ENCODE measurements at places on chromosomes 7 and 10.

GRCh38 chr7:117640465-117640864, 160.6 kb downstream of the CFTR start:
- DNase-seq = no peak
- H3K4me1 ChIP-seq = no peaks in the 10 kb centered on the region
- H3K27me3 ChIP-seq = no peaks in the 10 kb centered on the region
- H3K4me3 ChIP-seq = no peak overlapping the region
- H3K36me3 ChIP-seq = no peaks in the 10 kb centered on the region

- H3K4me1 ChIP-seq = no peaks in the 10 kb centered on the region
- no peak for DNase-seq
- no peak overlapping the region for H3K27ac ChIP-seq
- H3K27me3 ChIP-seq = no peaks in the 10 kb centered on the region
These were observed 141.6 kb upstream of the WNT16 start for GRCh38 chr7:121187222-121187621.

DNA sequence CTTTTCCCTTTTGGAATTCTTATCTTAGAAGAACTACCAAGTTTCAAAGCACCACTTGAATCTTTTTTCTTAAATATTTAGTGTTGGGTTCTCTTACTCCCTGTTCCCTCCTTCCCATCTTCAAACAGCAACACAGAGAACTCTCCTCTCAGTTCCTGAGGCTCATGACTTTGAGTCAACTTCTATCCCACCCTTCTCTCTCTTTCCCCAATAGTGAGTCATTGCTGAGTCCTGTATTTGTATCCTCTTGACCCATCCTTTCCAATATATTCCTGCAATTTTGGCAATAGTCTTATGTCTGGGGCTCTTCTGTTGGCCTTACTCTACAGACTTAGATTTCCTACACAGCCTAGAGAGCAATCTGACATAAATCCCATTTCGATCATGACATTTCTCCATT, 20.8 kb upstream of the JCAD start:
- no peak overlapping the region for H3K27ac ChIP-seq
- DNase-seq = peak; percentile 28
- no peaks in the 10 kb centered on the region for H3K4me1 ChIP-seq
- no peak overlapping the region for H3K4me3 ChIP-seq
- no peaks in the 10 kb centered on the region for H3K36me3 ChIP-seq

- H3K4me1 ChIP-seq = no peaks in the 10 kb centered on the region
- no peaks in the 10 kb centered on the region for H3K27me3 ChIP-seq
- no peak overlapping the region for H3K4me3 ChIP-seq
- no peak overlapping the region for H3K27ac ChIP-seq
- no peaks in the 10 kb centered on the region for H3K36me3 ChIP-seq
- DNase-seq = peak; percentile 19
These were observed 65.6 kb downstream of the PTEN start for GRCh38 chr10:87928996-87929395.

DNA sequence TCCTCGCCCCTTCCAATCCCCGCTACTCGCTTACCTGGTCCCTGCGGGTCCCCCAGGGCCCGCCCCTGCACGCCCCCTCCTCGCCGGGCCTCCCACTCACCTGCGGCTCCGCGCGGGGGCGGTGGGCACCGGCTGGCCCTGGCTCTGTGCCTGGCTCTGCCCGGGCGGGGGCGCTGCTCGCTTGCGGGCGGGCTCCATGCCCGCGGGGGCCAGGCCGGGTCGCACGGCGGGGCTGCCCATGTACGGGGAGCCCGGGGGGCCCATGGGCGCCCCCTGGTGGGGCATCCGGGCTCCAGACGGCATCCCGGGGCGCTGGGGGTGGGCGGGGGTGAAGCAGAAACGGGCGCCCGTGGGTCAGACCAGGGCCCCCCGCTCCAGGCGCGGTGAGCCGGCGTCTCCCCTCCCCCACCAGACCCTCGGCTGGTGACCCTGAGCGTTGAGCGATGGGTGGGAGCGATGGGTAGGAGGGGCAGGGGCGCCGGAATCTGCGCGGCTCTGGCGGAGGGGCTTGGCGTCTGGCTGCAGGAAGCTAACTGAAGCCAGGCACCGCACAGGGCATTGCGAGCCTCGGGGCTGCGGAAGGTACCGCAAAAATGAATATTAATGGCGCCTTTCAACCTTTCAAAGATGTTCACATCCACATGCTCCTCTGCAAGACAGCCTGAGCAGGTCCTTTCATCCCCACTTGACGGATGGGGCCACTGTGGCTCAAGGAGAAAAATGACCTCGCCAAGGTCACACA, 3.0 kb downstream of the SMARCD3 start:
- H3K4me1 ChIP-seq = peaks cover 48% of the 10 kb centered on the region

- peaks cover 6% of the 10 kb centered on the region for H3K36me3 ChIP-seq
- no peak overlapping the region for H3K27ac ChIP-seq
- no peak overlapping the region for H3K4me3 ChIP-seq
- no peak for DNase-seq
These were observed 69.8 kb upstream of the DNAJB12 start for GRCh38 chr10:72424561-72424960.

- H3K4me1 ChIP-seq = no peaks in the 10 kb centered on the region
- H3K27me3 ChIP-seq = no peaks in the 10 kb centered on the region
- H3K36me3 ChIP-seq = no peaks in the 10 kb centered on the region
- no peak overlapping the region for H3K27ac ChIP-seq
These were observed 133.7 kb downstream of the LRRN3 start for GRCh38 chr7:111224354-111225231.

- no peak overlapping the region for H3K27ac ChIP-seq
- H3K36me3 ChIP-seq = no peaks in the 10 kb centered on the region
- H3K4me3 ChIP-seq = no peak overlapping the region
- H3K27me3 ChIP-seq = no peaks in the 10 kb centered on the region
- no peak for DNase-seq
- no peaks in the 10 kb centered on the region for H3K4me1 ChIP-seq
These were observed 291.1 kb upstream of the LYZL1 start for GRCh38 chr10:28997734-28998133.

- no peak overlapping the region for H3K27ac ChIP-seq
- no peak overlapping the region for H3K4me3 ChIP-seq
- H3K4me1 ChIP-seq = peaks cover 2% of the 10 kb centered on the region
- no peak for DNase-seq
- H3K36me3 ChIP-seq = no peaks in the 10 kb centered on the region
- H3K27me3 ChIP-seq = peaks cover 13% of the 10 kb centered on the region
These were observed 96.5 kb upstream of the NAMPT start for GRCh38 chr7:106381252-106381651.

- no peak overlapping the region for H3K4me3 ChIP-seq
- DNase-seq = no peak
- no peak overlapping the region for H3K27ac ChIP-seq
- H3K4me1 ChIP-seq = peaks cover 6% of the 10 kb centered on the region
These were observed 1.2 kb upstream of the ZNF777 start for GRCh38 chr7:149462101-149462520.

- peaks cover 10% of the 10 kb centered on the region for H3K4me1 ChIP-seq
- peaks cover 23% of the 10 kb centered on the region for H3K36me3 ChIP-seq
- no peak overlapping the region for H3K27ac ChIP-seq
- no peak overlapping the region for H3K4me3 ChIP-seq
- no peak for DNase-seq
These were observed 16.8 kb downstream of the ATP6V1F start for GRCh38 chr7:128879461-128879938.

GRCh38 chr7:132488634-132489302, 87.5 kb downstream of the PLXNA4 start:
- H3K27ac ChIP-seq = no peak overlapping the region
- no peaks in the 10 kb centered on the region for H3K36me3 ChIP-seq
- H3K4me3 ChIP-seq = no peak overlapping the region
- H3K27me3 ChIP-seq = no peaks in the 10 kb centered on the region
- DNase-seq = no peak
- peaks cover 3% of the 10 kb centered on the region for H3K4me1 ChIP-seq

- no peak overlapping the region for H3K27ac ChIP-seq
- H3K4me1 ChIP-seq = no peaks in the 10 kb centered on the region
- H3K36me3 ChIP-seq = no peaks in the 10 kb centered on the region
- no peak overlapping the region for H3K4me3 ChIP-seq
These were observed 155.3 kb upstream of the COBL start for GRCh38 chr7:51471981-51472296.

DNA sequence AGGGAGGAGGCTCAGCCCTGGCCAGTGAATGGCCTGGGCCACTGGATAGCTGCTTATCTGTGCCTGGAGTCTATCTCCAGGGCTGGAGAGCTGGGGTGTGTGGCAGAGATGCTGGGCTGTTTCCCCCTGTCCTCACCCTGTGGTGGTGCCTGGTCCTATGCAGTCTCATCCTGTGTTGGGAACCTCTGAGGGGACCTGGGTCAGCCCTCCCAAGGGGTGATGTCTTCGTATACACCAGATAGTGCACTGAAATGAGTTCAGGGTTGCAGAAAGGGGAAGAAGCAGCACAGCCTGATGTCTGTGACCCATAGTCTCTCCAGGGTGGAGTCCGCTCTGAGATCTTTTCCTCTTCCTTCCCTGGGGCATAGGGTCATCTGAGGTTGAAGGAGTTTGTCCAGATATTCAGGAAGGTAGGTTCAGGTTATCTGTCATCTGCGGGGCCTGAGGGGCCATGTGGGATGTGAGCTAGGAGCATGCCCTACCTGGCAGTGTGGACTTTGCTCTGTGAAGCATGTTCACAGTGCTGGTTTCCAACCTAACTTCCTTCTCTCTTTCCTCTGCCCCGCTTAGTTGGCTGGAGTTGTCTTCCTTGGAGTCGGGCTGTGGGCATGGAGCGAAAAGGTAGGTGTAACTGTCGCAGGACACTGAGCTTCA, 33.4 kb upstream of the SH2D4B start:
- H3K27me3 ChIP-seq = no peaks in the 10 kb centered on the region
- DNase-seq = no peak
- no peak overlapping the region for H3K4me3 ChIP-seq
- H3K36me3 ChIP-seq = peaks cover 21% of the 10 kb centered on the region

Measured in mesenchymal stem cell (in vitro differentiated cells and primary cell).